ENCODE measurements at places on chromosomes 6 and 20.
A peak's percentile ranks its signal among the peaks of the same experiment; 100 is the strongest.

- DNase-seq, result no peak
Observed at GRCh38 chr6:81450180-81450579, 302.3 kb downstream of the TENT5A start.

DNA sequence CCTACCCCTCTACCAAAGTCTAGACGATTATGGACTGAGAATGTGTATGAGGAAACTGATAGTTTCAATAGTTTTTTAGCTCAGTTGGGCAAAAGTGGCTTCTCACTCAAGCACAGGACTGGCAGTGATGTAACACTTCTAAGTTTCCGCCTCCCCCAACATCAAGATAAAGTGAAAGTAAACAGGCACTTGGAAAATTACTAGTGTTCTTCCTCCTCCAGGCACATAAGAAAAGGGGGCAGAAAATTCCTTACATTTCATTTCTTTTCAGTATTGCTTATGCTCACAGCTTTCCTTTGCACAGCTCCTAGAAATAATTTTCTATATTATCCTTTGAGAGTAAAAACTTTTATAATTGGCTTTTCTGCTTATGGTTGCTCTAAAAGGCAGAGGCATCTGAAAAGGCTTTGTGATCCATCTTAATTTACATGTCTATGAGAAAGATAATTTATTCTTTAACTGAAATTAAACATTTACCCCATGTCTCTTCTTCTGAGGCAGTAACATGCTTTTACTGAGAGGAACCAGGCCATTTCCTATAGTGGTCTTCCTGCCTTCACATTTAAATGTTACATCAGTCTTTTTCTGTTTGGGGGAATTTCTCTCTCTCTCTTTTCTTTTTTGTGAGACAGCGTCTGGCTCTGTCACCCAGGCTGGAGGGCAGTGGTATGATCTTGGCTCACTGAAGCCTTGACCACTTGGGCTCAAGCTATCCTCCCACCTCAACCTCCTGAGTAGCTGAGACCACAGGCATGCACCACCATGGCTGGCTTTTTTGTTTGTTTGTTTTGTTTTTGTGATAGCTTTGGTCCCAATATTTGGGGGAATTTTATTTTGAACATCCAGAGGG, 65.0 kb upstream of the EEF1A1 start:
- peak; percentile 82 for DNase-seq

DNA sequence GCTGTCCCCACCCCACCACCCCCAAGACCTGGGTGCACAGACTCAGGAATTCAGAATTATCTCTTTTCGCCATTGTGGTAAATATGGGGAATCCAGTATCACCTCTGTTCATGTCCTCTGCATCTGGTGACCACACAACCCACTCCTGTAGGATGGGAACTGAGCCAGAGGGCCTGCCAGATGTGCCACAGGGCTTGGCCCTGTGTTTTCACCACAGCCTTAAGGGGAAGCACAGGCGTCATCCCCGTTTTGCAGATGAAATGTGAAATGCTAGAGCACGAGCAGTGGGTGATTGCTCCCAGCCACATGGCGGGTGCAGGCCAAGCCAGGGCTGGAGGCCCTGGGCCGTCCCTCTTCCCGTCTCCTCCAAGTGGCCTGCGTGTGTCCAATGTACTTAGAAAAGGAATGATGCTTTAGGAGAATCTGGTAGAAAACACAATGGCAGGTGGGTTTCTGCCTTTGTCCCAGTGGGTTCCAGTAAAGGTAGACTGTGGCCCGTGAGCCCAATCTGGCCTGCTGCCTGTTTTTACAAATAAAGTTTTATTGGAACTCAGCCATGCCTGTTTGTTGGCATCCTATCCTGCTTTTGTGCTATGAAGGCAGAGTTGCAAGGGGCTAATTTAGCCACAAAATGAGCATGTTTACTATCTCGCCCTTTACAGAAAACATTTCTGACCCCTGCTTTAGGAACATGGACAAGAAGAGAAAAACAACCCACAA, 309.2 kb downstream of the CDH4 start:
- DNase-seq, result no peak

GRCh38 chr20:44579313-44580081, 2.9 kb upstream of the PKIG start:
- no peak for DNase-seq

GRCh38 chr6:110430236-110430635, 14.9 kb upstream of the DDO start:
- DNase-seq, result no peak

GRCh38 chr6:69097948-69098347, 462.9 kb downstream of the ADGRB3 start:
- no peak for DNase-seq

GRCh38 chr20:18090044-18090443, 32.3 kb upstream of the OVOL2 start:
- no peak for DNase-seq

DNA sequence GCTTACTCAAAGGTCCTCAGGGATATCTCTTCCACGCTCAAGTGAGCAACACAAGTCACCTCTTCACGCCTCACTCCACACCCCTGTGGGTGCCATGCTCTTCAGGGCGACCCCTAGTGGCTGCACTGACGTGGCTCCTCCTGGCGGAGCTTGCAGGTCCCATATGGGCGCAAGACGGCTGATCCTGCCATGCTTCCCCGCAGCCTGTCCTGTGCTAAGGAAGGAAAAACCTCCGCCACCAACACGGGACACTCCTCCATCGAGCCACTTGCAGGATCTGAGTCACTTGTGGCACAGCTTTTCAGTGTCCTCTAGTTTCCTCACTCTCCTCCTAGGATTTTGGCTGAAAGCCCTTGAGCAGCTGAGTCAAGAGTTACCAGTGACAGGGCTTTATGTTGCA, 90.7 kb downstream of the KHDC1L start:
- no peak for DNase-seq

GRCh38 chr6:168612586-168612985, 171.6 kb downstream of the SMOC2 start:
- DNase-seq, result no peak

- DNase-seq, result no peak
Observed at GRCh38 chr6:77466451-77467437, 3.5 kb upstream of the HTR1B start.

DNA sequence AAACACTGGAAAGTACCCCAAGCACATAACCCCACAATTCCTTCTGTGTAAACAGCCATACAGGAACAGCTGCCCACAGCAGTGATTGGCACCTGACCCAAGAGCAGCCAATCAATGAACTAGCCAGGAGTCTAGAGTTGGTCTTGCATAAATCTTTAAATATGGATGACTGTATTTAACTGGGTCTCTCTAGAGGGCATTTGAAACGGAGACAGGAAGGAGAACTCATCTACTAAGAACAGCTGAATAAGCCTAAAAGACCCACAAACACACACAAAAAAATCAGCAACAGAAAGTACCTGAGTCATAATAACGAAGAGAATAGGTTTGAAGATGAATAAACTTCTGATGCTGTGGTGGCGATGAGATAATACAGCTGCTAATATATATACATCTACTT, 49.0 kb upstream of the ASF1A start:
- no peak for DNase-seq

GRCh38 chr6:167397712-167398111, 72.8 kb downstream of the TTLL2 start:
- DNase-seq, result no peak

DNA sequence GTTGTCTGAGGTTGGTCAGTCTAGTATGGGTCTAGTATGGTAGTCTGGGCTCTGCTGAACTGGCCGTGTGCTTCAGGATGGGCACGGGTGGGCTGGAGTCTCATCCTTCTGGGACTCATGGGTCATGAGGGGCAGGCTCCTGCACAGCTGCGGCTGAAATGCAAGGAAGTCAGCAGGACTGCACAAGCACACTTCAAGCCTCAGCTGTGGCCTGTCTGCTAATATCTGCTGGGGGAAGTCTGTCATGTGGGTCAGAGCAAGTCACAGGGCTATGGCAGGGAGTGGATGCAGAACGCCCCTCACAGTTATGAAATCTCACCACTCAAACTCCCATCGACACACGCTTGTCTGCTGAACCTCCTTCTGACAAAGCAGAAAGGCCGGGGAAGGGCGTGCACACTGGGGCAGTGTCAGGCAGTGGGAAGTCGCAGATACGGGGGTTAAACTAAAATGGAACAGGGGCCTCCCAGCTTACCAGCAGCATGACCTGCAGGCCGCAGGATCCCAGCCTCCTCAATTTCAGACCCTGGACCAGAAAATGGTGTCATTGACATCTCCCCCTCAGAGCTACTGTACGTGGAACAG, 229.5 kb downstream of the SMOC2 start:
- no peak for DNase-seq

Data from NCI-H226 (cell line).